ENCODE measurements at places on chromosomes 7 and 10. TPM values are rescaled to one million over a fixed set of nuclear protein-coding genes. Genes with fewer than 3 reads are reported as not detected.
A peak's percentile ranks its signal among the peaks of the same experiment; 100 is the strongest.

DNA sequence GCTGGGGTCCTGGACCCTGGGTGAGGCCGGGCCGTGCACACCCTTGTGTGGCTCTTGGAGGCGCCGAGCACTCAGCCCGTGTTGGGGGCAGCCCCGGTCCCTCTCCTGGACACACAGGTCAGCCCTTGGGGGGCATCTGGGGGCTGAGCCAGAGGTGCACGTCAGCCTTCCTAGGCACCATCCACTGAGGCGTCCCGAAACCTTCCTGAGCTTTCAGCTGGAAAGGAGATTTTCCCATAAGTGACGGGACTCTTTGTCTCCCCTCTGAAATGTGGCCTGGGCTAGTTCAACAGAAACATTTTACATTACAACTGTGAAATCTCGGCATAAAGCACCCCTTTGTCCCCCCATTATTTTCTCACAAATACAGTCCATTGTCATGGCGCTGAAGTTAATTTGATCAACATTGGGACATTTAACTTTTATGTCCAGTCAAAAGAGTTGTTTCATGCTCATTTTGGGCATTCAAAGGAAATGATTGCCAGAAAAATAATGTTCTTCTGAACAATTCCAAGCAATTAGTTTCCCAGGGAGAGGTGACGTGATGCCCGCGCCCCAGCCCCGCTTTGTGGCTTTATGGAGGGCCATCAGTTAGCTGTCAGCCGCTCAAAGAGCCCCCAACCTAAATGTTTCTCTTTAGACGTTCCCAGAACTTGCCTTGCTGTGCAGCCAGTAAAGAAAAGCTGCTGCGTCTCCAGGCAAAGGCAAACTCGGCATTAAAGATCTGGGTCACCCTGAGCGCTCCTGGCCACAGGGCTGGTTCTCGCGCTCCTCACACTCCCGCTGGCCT, 70.8 kb downstream of the NKX6-2 start:
- DNase-seq: no peak
- H3K4me3 ChIP-seq: no peak overlapping the region
- H3K27ac ChIP-seq: no peak overlapping the region
- H3K4me1 ChIP-seq: peaks cover 15% of the 10 kb centered on the region
- H3K27me3 ChIP-seq: no peaks in the 10 kb centered on the region

The EN2 gene
- total RNA-seq: not detected

DNA sequence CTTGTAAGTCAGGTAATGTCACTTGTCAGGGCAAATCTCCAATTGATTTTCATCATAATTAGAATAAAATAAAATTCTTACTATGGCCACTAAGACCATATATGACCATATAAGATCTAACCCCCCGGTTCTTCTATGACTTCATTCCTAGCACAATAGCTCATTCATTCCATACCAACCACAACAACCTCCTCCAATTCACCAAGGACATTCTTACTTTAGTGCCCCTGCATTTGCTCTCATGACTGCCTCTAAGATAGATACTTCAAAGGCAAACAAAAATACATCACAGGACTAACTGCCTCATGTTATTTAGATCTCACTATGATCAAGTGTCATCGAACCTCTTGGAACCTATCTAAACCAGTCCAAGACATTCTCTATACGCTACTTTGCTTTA, 90.8 kb downstream of the SNX13 start:
- H3K27me3 ChIP-seq: no peaks in the 10 kb centered on the region
- peaks cover 23% of the 10 kb centered on the region for H3K36me3 ChIP-seq
- no peak overlapping the region for H3K4me3 ChIP-seq
- no peaks in the 10 kb centered on the region for H3K4me1 ChIP-seq

GRCh38 chr7:98204670-98205069, 6.6 kb upstream of the BHLHA15 start:
- no peak overlapping the region for H3K4me3 ChIP-seq
- H3K36me3 ChIP-seq: peaks cover 44% of the 10 kb centered on the region
- no peak for DNase-seq
- no peak overlapping the region for H3K27ac ChIP-seq
- H3K4me1 ChIP-seq: peaks cover 23% of the 10 kb centered on the region

The NXPH1 gene
- total RNA-seq: 0.07 TPM

- no peaks in the 10 kb centered on the region for H3K27me3 ChIP-seq
- H3K27ac ChIP-seq: no peak overlapping the region
- H3K4me3 ChIP-seq: no peak overlapping the region
- no peak for DNase-seq
Measured at GRCh38 chr10:15445006-15445390, 73.9 kb upstream of the FAM171A1 start.

GRCh38 chr10:72156223-72156622, 59.6 kb upstream of the ANAPC16 start:
- H3K36me3 ChIP-seq: peaks cover 2% of the 10 kb centered on the region
- no peak overlapping the region for H3K4me3 ChIP-seq
- DNase-seq: no peak
- H3K27me3 ChIP-seq: no peaks in the 10 kb centered on the region
- no peak overlapping the region for H3K27ac ChIP-seq

The SLK gene
- total RNA-seq: 21.6 TPM

The AGBL3 gene
- 2.1 TPM for total RNA-seq

DNA sequence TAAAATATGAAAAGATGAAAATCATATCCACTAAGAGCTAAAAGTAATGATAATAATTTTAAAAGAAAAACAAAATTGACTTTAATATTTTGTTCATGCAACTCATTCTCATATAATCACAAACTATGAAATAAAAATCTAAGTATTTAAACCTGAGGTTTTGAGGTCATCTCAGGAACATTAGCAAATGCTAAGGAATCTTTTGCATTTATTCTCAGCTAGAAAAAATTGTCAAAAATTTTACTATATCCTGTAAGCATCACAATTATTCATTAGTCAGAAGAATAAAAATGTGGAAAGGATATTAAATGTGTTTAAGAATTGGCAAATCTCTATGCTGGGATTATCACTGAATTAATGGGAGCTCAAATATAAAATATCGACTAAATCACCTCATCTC, 36.8 kb upstream of the TAX1BP1 start:
- DNase-seq: no peak
- H3K4me3 ChIP-seq: no peak overlapping the region
- no peaks in the 10 kb centered on the region for H3K4me1 ChIP-seq
- H3K36me3 ChIP-seq: no peaks in the 10 kb centered on the region
- no peaks in the 10 kb centered on the region for H3K27me3 ChIP-seq

DNA sequence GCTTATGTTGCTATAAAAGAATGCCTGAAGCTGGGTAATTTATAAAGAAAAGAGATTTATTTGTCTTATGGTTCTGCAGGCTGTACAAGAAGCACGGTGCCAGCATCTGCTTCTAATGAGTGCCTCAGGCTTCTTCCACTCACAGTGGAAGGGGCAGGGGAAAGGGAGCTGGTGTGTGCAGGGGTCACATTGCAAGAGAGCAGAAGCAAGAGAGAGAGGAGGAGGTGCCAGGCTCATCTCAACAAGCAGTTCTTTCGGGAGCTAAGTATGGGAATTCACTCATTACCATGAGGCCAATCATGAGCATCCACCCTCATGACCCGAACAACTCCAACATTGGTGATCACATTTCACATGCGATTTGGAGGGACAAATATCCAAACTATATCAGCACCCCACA, 17.2 kb upstream of the SLK start:
- no peaks in the 10 kb centered on the region for H3K4me1 ChIP-seq
- no peaks in the 10 kb centered on the region for H3K36me3 ChIP-seq
- no peak for DNase-seq
- H3K4me3 ChIP-seq: no peak overlapping the region
- no peaks in the 10 kb centered on the region for H3K27me3 ChIP-seq

GRCh38 chr7:143499246-143499645, 21.6 kb downstream of the TAS2R41 start:
- H3K4me1 ChIP-seq: peaks cover 2% of the 10 kb centered on the region
- no peak overlapping the region for H3K27ac ChIP-seq
- H3K4me3 ChIP-seq: no peak overlapping the region
- no peaks in the 10 kb centered on the region for H3K27me3 ChIP-seq

The DRGX gene
- not detected for total RNA-seq

- H3K27ac ChIP-seq: peak within 1 kb of the TSS; percentile 71
- H3K27me3 ChIP-seq: peaks cover 18% of the 10 kb centered on the region
- peak within 1 kb of the TSS; percentile 64 for H3K4me3 ChIP-seq
- DNase-seq: peak; percentile 83
- H3K4me1 ChIP-seq: peaks cover 18% of the 10 kb centered on the region
Measured at GRCh38 chr10:135132-135600, at the start of gene ZMYND11. TSS of gene ZMYND11 (plus strand) at chr10:135455. CDS start at chr10:180013, 44,558 bp downstream.

DNA sequence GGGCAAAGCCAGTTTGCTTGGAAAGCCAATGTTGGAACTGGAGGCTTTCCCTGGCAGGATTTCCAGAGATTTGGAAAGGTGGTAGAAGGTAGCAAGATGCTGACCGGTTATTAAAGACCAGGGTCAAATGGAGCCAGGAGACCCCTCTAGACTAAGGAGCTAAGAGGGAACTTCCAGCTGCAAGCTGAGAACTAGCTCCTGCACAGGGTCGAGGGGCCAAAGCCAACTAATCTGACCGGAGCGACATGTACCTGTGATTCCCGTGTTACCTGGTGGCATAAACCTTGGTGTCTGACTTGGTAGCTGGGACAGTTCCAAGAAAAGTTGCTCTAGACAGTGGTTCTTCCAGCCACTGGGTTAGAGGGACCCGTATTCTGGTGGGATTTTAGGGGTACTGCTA, 41.8 kb downstream of the SPDYE5 start:
- no peak for DNase-seq
- H3K4me3 ChIP-seq: no peak overlapping the region
- peaks cover 8% of the 10 kb centered on the region for H3K4me1 ChIP-seq
- no peaks in the 10 kb centered on the region for H3K27me3 ChIP-seq

The THSD7A gene
- 0.02 TPM for total RNA-seq

GRCh38 chr7:131203291-131203976, 124.2 kb upstream of the MKLN1 start:
- no peak for DNase-seq
- no peak overlapping the region for H3K4me3 ChIP-seq
- no peaks in the 10 kb centered on the region for H3K36me3 ChIP-seq
- no peaks in the 10 kb centered on the region for H3K4me1 ChIP-seq

The SPDYE1 gene
- not detected for total RNA-seq

DNA sequence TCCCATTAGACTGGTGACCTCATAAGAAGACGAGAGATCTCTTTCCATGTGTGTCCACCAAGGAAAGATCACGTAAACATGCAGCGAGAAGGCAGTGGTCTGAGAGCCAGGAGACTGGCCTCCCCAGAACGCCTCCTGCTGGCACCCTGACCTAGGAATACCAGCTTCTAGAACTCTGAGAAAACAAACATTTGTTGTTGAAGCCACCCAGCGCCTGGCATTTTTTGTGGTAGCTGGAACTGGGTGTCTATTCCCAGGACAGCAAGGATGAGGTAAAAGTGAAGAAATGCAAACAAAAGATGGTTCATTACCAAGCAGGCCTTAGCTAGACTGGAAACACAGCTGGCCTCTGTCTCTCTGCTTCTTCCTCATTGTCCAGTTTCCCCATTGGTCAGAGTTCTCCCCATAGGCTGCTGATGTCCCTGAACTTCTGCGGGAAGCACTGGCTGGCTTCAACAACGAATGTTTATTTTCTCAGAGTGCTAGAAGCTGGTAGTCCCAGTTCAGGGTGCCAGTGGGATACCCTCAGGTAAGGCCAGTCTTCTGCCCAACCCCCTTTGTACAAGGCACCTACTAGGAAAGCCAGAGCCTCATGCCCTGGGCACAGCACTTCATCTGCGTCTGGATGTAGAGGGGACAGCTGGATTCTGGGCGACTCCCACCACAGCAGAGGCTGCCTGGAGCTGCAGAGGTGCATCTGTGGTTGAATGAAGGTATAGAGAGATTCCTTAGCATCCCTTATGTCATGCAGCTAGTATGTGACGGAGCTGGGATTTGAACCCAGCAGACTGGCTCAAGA, 304.9 kb downstream of the TCERG1L start:
- no peak for DNase-seq
- no peaks in the 10 kb centered on the region for H3K27me3 ChIP-seq
- no peak overlapping the region for H3K27ac ChIP-seq
- H3K4me3 ChIP-seq: no peak overlapping the region
- H3K4me1 ChIP-seq: no peaks in the 10 kb centered on the region

Measured in K562 (cell line).